ENCODE measurements at places on chromosomes 11 and 22.

GRCh38 chr11:120318906-120319305, 6.2 kb upstream of the TLCD5 start:
- DNase-seq, result no peak

GRCh38 chr11:126341760-126342161, 13.7 kb upstream of the ST3GAL4 start:
- DNase-seq, result no peak

GRCh38 chr11:109747839-109748238, 325.8 kb downstream of the C11orf87 start:
- no peak for DNase-seq

DNA sequence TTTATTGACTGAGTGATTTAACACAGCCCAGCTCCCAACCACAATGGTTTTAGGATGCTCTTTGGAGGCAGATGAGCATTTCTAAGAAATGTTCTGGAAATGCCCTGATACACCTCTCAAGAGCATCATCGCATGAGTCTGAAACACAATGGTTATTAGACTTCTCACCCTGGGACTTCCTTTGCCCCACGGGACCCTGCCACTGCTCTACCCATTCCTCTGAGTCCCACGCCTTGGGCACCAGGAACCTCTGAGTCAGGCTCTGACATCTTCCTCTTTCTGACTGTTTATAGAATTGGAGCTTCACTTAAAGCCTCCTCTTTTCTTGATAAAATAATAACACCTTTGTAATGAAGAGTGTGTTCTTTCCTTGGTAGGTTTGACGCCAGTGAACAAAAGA, 85.6 kb upstream of the PARVA start:
- DNase-seq, result no peak

Measured in naive thymus-derived CD8-positive, alpha-beta T cell (primary cell).